ENCODE measurements at places on chromosomes 16 and 17.

DNA sequence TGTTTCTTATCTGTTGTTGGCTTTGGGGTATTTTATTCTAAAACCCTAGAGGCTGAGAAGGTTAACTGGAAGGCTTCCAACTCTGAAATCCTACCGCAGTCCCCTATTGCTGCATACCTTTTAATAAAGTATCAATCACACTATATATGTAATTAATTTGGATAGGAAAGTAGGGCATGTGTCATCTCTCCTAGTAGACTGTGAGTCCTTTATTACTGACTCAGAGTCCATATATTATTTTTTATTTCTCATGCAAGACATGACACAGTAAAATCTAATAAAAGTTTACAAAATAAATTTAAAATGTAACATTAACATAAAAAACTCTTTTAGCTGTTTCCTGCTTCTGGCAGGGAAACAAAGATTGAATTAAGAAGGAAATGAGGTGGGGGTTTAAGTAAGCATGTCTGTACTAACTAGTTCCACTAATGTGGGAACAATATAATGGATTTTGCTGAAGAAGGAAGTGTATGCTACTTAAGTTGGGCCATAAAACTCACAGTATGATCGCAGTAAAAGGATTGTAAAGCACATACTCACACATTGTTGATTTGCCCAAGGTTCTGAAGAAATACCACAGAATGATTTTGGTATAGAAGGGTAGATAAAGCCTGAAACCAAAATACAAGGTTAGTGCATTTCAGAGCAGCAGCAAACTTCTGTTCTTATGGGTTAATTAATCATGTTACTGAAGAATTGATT is 97.6 kb upstream of the HLF start:
- DNase-seq = no peak

DNA sequence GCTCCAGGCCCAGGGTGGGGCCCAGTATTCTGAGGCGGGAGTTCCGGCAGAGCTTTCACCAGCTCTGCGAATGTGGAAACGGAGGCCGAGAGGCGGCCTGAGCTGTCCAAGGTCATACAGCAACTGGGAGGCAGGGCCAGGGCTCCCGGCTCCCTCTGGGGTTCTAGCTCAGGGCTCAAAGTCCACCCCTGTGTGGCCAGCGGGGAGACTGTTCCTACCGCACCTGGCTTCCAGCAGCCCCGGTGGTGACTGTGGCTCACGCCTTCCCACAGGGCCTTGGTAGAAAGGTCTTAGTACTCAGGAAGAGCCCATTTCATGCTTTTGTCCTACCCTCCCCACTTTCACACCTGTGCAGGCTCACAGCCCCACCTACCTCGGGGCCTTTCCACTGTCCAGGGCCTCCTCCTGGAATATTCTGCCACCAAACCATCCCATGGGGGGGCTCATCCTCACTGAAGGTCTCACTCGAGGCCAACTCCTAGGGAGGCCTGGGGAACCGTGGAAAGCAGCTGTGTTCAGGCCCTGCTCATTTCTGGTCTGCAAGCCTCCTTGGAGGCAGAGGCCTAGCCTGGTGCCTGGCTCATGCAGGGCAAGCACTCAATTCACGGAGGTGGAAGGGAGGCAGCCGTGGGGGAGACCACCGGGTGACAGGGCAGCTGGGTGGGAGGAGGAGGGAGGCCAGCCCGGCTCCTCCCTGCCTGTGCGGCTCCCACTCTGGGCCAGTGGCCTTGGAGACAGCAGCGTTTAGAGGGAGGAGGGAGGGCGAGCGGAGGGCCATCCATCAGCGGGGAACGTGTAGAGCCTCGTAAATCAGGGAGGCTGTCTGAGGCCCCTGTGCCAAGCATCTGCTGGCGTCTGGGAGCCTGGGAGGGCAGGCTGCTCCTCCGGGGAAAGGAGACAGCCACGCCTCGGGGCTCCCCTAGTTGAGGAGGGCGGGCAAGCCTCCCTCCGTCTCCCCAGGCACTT is 12.7 kb upstream of the DOC2B start:
- no peak for DNase-seq

DNA sequence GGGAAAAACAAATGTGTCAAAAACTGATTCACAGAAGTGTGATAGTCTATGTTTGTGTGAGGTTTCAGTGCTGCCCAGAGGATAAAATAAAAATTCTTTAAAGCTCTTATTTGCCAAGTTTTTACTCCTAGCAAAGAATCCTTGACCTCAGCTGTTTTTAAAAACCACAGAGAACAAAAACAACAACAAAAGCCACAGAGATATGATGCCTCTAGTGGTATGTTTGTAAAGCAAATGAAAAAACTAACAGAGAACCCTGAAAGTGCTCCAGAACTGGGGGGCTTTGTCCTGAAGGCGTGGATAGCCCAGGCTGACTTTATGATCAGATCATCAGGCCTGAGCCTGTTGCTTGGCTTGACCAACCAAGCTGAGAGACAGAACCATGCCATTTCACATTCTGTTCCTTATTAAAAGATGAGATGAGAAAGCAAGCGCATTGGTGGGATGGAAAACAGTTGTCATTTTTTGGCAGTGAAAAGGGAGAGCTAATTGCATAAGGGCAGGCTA is 411.0 kb downstream of the CPPED1 start:
- no peak for DNase-seq

DNA sequence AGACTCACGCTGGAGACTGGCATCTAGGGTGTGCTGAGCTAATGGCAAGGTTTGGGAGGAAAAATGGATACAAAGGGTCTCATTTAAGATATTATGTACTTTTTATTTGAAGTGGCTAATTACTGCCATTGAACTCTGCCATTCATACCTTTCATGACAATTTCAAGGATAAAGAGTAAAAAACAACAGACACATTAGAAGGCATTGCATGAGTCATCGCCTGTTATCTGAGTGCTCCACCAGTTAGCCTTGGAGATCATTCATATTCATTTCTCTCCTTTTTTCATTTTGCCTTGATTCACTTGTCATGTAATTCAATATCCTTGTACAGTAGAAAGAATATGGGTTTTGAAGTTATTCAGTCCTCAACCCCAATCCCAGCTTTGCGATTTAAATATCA is 109.5 kb downstream of the CDH8 start:
- no peak for DNase-seq

- no peak for DNase-seq
These were observed 11.9 kb downstream of the ZNF629 start for GRCh38 chr16:30775131-30775391.

- no peak for DNase-seq
These were observed at the start of gene WFIKKN1 for GRCh38 chr16:630815-631405. TSS of gene WFIKKN1 (plus strand) at chr16:630985. CDS start at chr16:631254, 269 bp downstream.

DNA sequence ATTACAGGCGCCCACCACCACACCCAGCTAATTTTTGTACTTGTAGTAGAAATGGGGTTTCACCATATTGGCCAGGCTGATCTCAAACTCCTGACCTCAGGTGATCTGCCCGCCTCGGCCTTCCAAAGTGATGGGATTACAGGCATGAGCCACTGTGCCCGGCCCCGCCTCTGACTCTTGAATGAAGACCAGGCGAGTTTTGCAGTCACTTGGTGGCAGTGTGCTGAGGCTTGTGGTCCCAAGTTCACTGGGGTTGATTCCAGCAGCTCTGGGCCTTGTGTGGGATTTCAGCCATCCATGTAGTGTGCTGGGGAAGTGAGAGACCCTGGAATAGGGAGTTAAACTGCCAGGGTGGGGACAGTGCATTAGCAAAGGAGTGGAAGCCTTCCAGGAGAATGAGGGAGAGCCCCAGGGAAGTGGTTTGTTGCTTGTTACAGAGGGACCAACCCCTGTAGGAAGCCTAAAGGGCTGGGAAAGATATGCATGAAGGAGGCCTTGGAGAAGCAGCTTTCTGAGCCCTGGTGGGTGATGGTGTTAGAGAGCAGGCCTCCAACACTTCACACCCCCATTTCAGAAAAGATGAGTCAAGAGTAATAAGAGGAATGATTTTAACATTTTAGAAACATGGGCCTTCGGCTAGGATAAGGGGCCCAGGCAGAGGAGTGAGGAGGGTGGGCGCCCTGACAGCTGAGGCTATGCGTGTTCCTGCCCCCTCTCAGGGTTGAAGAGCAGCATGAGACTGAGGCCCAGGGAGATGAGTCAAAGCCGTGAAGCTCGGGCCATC is 14.5 kb downstream of the PSKH1 start:
- DNase-seq = no peak

GRCh38 chr16:81716478-81717225 is 62.4 kb upstream of the PLCG2 start:
- DNase-seq = no peak

DNA sequence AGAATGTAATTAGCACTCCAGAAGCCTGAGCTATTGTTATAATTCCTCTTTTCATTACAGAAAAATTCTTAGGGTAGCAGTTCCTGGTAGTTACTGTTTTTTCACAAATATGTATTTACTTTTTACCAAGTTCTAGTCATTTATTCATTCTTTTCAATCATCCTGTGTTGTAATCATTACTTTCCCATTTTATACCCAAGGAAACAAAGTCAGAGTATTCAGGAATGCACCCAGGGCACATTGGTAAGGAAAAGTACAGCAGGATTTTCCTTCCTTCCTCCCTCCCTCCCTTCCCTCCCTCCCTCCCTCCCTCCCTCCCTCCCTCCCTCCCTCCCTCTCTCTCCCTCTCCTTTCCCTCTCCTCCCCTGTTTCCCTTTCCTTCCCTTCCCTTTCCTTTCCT is 115.9 kb upstream of the RBFOX1 start:
- DNase-seq = no peak

DNA sequence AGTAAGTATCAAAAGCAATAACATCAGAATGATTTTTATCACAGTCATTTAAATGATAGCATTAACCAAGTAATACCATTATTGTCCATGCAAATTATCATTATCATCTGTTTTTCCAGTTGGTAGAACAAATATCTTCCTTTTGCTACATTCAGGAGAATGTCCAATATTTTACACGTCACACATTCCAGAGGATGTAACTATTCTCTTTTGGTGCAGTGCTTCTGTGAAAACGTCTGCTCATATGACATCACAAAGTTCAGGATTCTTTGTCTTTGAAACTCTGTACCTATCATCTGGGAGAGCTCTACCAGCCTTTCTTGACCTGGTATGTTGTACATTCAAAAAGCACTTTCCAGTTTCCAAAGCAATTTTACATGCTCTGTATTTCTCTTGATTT is 40.2 kb upstream of the PITPNM3 start:
- no peak for DNase-seq

All from stimulated activated CD4-positive, alpha-beta T cell treated with anti-CD3 and anti-CD28 coated beads, Interleukin-12 subunit alpha, Interleukin-12 subunit beta, amount 100 ng/mL, for 48 hours (primary cell).